ENCODE measurements at places on chromosomes 12 and 14.

DNA sequence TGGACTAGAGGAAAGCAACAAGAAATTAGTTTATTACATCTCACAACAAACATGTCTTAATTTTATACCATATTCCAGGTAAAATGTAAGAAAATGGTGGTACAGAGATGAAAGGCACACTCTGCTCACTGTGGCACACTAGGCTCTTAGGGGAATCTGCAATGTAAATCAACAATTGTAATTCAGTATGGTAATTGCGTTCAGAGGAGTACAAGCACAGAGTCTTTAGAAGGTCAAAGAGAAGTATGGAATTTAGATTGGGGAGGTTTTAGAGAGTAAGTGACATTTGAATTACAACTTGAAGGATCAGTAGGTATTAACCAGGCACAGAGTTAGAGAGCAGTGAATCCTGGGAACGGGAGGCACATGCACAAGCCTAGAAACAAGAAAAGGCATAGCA, 694.0 kb upstream of the USP15 start:
- DNase-seq, result no peak

GRCh38 chr14:93741556-93742230, 46.6 kb downstream of the PRIMA1 start:
- no peak for DNase-seq

GRCh38 chr14:61334197-61334701, 12.9 kb downstream of the PRKCH start:
- DNase-seq, result no peak

DNA sequence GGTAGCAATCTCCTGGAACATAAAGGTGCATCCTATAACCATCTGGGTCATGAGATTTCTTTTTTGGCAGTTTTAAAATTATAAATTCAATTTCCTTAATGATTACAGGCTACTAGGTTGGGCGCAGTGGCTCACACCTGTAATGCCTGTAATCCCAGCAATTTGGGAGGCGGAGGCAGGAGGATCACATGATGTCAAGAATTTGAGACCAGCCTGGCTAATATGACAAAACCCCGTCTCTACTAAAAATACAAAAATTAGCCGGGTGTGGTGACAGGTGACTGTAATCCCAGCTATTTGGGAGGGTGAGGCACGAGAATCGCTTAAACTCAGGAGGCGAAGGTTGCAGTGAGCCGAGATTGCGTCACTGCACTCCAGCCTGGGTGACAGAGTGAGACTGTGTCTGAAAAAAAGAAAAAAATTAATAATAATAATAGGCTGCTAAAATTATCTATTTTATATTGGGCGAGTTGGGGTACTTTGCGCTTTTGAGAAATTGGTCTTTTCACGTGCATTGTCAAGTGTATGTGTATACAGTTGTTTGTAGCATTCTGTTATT, 17.2 kb upstream of the ARF6 start:
- no peak for DNase-seq

All from thymus (tissue), 14 donors.